ENCODE measurements at places on chromosomes 2 and 18.

GRCh38 chr2:46765045-46765444 lies 150.6 kb downstream of the MCFD2 start:
- no peak for DNase-seq

DNA sequence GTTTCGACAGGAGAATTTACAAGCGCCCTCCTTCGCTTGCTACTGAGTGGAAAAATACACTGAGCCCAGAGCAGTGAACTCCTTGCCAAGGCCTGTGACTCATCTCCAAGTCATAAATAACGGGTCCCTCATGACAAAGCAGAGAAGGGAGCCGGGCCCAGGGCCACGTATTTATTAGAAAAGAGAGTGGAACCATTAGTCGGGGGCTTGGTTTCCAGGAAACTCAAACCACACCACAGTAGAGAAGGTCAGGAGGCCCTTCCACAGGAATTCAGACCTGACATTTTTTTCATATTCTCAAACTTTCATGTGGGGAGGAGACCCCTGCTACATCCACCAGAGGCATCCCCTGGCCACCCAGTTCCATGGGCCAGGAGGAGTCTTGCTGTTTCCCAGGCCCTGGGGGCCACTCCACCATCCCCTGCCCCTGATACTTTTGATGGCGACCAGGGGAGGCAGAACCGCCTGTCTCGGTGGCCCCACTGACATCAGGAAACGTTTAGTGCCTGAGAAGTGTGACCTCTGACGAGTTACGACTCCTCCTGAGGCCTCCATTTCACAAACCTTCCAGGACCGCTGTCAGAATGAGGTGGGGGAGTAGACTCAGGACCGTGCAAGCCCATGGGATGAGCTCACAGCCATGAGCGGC lies 289.7 kb downstream of the DYSF start:
- no peak for DNase-seq

DNA sequence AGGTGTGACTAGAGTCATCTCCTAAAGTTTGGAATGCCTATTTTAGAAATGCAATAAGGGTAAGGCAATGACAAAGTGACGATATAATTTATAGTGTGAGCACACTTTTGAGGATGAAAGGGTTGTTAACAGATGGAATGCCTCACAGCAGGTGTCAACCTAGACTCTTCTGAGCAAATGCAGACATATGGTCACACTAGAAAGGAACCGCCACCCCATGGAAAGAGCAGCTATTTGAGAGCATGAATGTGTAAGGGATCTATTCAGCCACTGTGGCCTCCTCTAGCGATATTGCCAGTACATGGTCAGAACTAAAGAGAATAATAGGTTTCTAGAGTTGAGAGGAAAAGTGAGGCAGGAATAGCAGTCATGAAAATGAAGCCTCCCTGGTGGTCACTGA lies 18.5 kb downstream of the DSG2 start:
- DNase-seq, result no peak

DNA sequence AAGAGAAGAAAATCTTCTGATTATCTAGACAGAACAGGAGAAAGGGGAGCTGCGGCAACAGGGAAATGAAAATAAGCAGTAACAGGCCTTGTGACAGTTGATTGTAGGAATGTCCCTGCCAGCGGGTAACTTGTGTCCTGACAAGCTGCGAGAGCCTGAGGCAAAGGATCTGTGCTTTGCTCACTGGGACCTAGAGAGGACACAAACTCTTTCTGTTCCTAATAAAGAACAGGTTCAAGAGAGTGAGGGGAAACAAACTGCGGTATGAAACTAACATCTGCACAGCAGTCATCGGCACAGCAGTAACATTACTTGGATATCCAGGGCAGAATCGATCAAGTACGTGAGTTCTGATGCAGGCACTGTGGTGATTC lies 103.7 kb upstream of the THOC1 start:
- no peak for DNase-seq

DNA sequence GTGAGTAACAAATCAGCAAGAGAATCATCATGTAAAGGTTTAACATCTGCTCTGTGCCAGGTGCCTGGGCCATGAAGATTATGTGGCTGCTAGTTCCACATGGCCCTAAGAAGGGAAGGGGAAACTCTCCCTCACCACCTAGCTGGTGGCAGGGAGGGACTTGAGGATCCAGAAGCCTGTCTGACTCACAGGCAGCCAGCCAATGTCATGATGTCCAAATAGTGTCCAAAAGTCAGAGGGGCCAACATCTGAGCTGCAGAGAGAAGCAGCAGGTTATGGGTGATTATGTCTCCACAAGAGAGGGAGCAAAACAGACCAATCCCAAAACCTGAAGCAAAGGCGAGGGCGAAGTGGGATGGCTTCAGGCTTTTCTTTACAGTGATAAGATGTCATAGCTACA lies 61.9 kb upstream of the SPP2 start:
- no peak for DNase-seq

DNA sequence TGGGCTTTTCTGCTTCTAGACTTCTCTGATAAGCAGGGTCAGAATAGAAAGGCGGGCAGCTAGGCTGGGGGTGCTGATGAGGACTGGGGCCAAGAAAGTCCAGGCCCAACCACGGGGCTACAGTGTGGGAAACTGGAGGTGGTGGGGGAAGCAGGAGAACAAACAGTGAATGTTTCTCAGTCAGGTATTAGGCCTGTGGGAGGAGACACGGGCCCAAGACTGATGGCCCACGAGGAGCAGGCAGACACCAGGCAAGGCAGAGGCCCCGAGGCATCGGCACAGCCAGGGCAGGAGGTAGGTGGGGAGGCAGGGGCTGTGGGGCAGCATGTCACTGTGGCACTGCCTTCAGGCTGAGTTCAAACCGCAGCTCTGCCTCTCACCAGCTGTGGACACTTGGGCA lies 40.7 kb downstream of the KCNIP3 start:
- DNase-seq, result no peak

DNA sequence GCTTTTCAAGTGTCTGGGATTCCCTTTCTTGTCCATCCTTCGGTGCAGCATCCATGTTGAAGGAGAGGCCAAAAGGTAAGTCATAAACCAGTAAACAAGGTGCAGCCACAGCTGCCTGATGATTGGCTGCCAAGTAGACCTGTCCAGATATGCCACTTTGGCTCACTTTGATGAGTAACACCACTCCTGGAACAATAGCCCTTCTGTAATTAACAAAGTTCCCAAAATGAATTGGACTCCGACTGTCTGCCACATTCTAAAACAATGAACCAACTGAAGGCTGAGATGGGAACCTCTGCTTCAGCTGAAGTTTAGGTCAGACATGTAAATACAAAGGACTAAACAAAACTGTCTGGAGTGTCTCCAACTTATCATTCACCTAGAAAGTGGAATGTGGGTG lies 82.2 kb upstream of the LGALSL start:
- DNase-seq, result no peak

DNA sequence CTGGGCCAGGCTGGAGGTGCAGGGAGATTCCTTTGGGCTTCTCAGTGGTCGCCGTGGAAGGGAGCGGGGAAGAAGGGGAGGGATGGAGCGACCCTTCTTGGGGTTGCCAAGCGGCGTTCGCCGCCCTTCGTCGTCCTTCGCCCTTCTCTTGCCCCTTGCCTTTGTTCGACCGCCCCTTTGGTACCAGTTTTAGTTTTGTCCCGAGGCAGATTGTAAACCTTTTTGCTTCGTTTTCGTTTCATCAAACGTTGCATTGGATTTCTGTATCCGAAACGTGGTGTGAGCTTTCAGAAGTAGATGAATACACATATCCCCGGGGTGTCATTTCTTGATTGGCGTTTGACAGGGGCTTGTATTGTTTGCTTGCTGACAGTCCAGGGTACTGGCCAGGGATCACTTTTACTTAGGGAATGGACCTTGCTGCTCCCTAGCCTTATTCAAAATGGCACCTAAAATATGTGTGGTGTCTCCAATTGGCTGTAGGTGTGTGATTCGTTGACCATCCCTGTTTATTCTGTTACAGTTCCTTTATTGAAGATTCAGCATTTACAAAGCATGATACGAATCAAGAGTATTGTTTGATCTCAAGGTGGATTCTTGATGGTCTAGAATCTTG lies 788 bp downstream of the USP14 start:
- DNase-seq, result no peak

- no peak for DNase-seq
These were observed 33.6 kb downstream of the STEAP3 start for GRCh38 chr2:119257198-119257597.

DNA sequence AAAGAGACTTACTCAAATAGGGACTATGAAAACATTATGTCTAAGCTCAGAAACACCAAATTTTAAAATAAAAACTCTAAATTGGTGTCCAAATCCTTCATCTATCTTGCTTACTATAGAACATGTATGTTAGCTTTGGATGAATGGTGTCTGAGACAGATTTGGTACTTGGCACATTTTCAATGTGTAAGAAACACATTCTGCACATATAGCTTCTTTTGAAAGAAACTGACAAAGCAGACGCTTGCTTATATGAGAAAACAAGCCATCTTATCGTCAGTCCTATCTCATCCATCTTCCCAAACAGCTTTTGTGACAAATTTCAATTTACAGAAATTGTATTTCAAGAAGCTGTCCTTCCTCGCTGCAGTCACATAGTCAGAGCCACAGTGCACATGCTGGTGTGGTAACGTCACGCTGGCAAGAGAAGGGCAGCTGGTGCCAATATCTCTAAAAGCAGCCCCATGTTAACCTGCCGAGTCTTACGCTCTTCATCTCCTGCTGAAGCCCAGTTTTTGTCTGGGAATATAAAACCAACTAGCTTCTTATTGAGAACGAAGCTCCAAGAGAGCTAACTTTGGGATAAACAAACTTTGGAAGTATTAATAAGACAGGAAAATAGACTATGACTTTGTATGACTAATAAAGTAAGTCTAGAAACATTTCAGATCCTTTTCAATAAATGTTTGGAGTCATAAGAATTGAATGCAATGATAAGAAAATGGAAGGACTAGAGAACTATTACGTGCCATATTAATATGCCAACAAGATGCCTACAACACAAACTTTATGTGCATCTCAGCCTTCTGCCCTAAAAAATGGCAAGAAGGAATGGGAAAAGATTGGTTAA lies 74.9 kb upstream of the TFCP2L1 start:
- no peak for DNase-seq

GRCh38 chr2:42890791-42891355 lies 98.5 kb upstream of the HAAO start:
- DNase-seq, result no peak

- DNase-seq, result no peak
These were observed 43.8 kb downstream of the TMEM185B start for GRCh38 chr2:120179396-120179795.

GRCh38 chr18:6879508-6880195 lies 150.1 kb downstream of the ARHGAP28 start:
- DNase-seq, result no peak

DNA sequence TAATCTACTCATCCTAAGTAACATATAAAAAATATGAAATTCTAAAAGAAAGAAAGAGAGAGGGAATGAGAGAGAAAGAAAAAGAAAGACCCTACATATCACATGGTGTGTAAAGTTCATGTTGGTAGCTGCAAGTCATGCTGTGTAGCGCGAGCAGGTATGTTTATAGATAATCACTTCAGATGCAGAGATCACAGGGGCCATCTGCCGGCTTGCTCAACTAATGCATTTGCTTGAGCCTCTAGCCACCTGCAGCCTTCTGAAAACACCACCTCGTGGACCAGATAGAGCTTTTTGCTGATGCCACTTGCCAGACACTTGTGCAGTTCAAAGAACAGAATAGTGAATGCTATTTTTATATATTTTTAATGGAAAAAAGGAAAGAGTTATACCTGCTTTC lies 37.6 kb downstream of the CDH7 start:
- no peak for DNase-seq

DNA sequence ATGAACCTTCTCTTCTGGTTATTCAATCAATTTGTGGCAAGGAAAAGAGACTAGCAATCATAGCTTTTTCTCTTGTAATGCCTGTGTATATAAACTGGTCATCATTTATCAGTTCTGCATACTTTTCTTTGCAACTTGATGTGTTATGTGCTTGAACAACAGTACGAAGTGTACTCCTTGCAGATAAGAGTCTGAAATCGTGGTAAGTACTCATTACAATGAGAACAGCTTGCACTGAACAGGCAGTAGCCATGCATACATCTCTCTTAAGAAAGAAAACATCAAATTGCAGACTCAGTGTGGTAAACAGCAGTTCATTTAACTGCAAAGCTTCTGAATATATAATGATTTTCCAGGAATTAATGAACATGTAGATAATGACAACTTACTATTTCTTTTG lies 64.3 kb downstream of the GREB1L start:
- no peak for DNase-seq

GRCh38 chr2:74648009-74648443 lies at the start of gene M1AP:
M1AP (minus strand) TSS chr2:74648330; CDS start chr2:74640275, 8,055 bp downstream.
- DNase-seq, result no peak

DNA sequence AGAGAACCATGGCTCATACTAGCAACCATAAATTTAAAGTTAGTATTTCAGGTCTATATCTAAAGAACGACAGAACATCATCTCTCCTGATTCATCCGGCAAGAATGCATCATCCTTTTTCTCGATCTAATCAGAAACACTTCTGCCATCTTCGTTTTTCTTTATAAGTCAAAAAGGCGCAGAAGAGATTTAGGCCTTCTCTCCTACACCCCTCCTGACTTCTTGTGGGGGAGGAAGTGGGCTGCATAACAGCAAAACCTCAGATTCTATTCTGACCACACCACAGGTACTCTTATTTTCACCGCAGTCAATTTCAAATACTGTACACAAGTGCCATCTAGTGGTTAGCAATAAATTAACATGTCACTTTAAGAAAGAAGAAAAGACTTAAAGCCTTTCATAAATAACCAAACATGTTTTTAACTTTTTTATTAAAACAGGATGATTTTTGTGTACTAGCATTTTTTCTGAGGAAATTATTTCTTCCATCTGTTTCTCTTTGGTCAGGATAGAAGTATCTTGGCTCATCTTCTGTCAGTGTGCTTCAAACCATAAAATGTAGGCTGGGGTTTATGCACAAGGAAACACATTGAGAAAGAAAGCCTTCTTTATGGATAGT lies 48.4 kb upstream of the PIK3C3 start:
- peak; percentile 13 for DNase-seq

- no peak for DNase-seq
These were observed 130.5 kb upstream of the MGAT5 start for GRCh38 chr2:134123332-134123731.

DNA sequence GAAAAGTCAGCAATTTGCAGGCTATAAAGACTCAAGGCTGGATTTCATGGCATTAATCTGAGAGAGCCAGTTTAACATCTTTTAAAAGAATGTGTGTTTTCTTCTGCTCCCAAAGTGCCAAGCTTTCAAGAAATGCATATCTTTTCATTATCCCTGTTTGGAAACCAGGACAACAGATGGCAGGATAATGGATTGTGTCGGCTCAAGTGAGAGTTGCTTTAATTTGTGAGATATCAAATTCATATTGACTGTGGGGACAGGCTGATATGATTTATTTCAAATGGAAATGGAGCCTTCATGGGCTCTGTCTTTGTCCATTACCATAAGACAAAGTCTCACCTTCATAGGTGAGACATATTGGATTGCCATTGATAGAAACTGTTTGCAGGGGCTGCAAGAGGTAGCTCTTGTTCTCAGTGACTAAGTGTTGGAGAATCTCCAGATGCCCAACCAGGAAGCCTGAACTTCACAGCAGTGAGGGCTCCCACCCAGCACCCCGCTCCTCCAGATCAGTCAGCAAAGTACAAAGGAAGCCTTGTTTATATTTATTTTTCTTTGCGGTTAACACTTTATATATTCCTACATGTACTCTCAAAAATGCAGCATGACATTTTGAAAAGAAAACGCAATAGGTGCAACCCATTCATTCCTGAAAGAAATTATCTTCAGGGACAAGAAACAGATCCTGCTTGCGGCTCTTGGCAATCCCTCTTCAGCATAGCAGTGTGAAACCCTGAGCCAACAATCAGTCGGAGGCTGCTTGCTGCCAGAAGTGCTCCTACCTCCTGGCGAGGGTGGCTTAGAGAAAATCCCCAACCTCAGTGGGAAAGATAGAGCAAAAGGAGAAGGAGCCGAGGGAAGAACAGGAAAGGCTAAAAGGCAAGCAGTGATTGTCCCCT lies 65.8 kb upstream of the ATL2 start:
- no peak for DNase-seq
